ENCODE measurements at places on chromosomes 11 and 22.
A peak's percentile ranks its signal among the peaks of the same experiment; 100 is the strongest.

- DNase-seq, result no peak
Observed at GRCh38 chr11:93484716-93485115, 58.5 kb downstream of the SMCO4 start.

DNA sequence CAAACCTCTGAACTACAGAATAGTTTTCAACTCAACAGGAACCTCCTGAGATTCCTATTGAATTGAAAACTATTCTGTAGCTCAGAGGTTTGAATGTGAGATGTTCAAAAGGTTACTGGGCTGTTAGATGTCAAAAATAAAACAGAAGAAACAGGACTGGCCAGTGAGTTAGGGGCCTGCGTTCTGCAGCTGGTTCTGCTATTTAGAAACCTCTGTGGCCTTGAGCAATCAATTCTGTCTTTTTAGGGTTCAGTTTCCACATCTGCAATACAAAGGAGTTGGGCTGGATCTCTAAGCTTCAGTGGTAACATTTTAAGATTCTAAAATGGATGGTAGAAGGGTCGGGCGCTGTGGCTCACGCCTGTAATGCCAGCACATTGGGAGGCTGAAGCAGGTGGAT lies 55.8 kb downstream of the CLMP start:
- no peak for DNase-seq

GRCh38 chr11:27977031-27977430 lies 130.9 kb downstream of the KIF18A start:
- no peak for DNase-seq

DNA sequence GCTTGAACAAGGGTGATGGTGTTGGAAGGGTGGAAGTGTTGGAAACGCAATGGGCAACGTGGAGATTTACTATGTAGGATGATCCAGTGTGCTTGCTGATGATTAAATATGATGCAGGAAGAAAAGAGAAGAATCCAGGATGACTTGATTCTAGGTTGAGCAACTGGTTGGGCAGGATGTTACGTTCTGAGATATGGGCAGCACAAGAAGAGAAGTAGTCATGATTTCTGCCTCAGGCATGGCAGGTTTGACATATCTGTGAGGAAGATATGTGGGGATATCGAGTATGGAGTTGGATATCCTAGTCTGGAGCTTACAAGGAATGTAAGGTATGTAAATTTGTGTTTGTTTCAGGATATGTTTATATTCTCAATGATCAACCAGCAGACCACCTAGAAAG lies 1.9 kb downstream of the OR52K1 start:
- no peak for DNase-seq

GRCh38 chr11:75311858-75312288 lies 39.6 kb downstream of the ARRB1 start:
- DNase-seq, result no peak

DNA sequence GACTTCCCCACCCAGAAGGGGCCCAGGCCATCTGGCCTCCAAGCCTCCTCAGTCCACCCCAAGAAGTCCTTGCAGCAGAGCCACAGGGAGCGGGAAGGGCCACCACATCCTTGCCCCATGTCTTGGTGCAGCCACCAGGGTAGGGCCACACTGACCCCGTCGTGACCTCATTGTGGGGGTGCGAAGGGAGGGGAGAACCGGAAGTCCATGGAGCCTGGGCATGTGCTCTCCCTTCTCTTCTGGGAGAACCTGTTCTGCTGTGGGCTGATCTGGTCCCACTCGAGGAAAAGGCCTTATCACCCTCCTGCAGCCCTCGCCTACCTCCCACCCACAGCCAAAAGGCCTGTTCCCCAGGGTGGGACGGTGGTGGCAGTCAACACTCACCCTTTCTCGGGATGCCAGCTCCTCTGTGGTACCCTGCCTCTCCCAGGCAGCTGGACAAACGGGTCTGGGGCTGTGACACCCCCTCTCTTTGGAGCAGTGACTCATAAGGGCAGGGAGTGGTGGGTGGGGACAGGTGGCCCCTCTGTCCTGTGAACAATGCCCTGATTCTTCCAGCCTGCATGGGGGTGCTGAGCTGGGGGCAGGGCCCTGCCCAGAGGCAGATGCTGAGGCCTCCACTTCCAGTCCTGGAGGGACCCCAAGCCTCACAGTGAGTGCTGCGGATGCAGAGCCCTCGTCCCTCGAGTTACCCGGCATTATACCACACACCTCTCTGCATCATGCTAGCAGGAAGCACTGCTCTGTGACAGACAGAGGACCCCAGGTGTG lies 14.6 kb upstream of the CTSD start:
- no peak for DNase-seq

- DNase-seq, result peak; percentile 67
Observed at GRCh38 chr11:36594316-36594989, at the start of gene IFTAP. TSS of gene IFTAP (plus strand) at chr11:36594502. CDS start at chr11:36610104, 15,602 bp downstream.

GRCh38 chr11:86606270-86606835 lies 66.1 kb downstream of the ME3 start:
- no peak for DNase-seq

- no peak for DNase-seq
Observed at GRCh38 chr11:2674658-2675131, 25.1 kb downstream of the KCNQ1OT1 start.

DNA sequence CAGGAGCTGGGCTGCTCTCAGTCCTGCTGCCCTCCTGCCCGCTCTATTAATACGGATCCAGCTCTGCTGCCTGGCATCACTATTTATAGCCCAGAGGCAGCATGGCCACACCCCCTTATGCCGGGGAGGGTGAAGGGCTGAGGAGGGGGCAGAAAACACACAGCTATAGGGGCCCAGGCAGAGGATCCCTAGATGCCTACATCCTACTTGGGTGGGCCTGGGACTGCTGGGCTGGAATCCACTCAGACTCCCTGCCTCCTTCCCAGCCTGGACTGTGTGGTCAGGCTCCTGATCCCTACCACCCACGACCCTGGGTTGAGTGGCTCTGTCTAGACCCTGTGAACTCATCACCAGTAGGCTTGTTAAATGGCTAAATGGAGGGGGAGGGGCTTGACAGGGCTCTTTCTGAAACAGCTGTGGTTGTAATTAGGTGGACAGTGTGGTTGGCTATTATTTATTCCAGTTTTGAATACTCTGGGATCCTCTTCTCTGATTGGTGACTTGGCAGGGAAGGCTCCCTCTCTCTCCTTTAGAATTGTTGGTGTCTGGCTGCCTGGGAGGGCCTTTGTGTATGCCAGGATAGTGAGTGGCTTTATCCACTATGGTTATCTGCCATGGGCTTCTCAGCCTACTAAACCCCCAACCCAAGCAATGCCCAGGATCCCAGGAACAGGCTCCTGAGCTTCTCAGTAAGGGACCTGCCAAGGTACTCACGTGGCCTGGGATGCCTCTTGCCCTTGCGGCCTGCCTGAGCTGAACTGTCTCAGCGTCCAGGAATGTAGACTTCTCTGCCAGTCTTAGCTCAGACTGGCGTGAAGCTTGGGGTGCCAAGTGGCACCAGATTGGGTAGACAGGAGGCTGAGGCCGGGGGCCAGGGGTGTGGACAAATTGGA lies 15.2 kb downstream of the PHLDB1 start:
- peak; percentile 75 for DNase-seq

DNA sequence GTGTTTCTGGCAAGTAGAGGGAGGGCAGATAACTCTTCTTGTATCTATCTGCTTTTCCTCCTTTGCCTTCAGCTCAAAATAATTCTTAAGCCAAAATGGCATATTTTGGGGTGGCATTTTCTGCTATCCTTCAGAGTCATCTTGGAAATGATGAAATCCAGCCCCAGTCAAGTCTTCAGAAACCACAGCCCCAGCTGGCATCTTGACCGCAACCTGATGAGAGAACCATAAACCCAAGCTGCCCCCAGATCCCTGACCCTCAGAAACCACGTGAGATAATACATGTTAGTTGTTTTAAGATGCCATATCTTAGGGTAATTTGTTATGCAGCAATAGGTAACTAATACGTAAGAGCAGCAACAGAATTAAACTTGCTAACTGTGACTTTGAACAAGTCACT lies 15.1 kb upstream of the PAMR1 start:
- no peak for DNase-seq

DNA sequence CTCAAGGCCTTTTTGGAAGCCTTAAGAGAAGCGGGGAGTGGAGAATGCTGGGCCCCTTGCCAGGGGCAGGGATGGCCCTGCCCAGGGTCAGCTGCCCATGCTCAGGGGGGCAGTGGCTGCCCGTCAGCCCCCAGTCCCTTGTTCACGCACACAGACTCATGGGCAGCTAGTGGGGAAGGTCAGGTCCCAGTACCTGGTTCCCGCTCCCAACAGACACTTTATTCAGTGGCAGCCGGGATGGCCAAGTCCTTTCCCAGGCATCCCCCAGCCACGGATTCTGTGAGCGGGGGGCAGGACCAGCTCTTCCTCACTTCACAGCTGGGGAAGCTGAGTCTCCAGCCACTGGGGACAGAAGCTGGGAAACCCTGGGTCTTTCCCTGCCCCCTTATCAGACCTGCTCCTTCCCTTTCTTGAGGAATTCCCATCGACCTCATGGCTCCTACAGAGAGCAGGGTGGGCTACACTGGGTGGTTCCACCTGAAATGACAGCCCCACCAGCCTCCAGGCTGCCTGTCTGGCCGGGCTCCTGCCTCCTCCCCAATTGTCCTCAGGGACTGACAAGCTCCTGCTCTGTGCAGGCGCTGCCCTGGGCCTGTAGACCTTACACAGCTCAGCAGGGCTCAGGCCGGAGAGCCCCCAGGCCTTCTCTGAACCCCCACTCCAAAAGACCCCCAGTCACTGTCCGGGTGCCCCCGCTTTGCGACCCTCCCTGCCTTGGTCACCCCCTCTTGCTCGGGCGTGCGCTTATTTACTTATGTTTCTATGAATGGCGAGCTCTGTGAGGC lies 61.0 kb upstream of the FGF3 start:
- no peak for DNase-seq

DNA sequence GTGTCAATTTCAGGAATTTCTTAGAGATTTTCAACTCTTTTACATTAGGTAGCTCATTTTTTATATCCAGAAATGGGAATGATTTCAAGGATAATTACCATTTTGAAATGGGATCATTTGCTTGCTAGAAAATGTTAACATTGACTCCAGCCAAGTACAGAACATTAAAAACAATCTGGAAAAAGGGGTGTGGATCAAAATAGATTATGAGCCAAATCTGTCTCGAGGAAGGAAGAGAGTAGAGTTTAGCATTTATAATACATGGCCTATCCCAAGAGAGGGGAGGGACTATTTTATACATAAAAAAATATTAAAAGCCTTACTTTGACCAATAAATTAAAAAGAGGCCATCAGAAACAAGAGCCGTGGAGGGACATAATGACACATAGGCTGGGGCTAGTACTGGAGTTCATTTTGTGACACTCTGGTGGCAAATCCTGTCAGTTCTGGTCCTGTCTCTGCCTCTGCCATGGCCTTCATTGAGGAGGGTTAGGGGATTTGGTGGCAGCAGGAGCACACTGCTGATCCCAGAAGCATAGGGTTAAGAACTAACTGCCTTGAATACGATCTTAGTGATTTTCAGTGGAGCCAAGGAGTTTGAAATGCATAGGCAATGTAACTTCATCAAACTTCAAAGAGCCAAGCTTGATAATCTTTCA lies 20.4 kb downstream of the PPP6R3 start:
- DNase-seq, result no peak

- DNase-seq, result no peak
Observed at GRCh38 chr11:102487214-102487613, 34.6 kb upstream of the TMEM123 start.

GRCh38 chr22:19036523-19037273 lies 85.5 kb downstream of the DGCR2 start:
- no peak for DNase-seq

Measured in COR-L47 (cell line).